ENCODE measurements at places on chromosomes 2 and 18.

DNA sequence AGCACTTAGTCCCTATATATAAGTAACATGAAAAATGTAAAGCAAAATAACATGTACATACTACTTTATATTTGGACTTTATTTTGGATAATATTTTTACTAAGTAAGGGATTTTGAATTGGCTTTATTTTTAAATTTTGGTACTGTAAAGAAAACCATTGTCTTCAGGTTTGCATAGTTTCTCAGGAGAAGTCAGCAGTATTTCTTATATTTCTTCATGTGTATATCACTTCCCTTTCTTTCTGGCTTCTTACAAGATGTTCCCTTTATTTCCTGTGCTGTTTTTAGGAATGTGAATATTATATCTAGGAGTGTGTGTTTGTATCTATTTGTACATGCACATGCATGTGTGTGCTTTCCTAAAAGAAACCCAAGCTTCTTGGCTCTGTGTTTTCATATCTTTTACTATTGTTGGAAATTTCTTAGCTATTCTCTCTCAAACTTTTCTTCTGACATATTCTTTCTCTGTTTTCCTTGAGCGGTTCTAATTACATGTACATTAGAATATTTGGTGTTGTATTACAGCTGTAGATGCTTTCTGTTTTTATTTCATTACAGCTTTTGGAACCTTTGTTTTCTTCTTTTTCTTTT, 1549.7 kb upstream of the ACVR2A start:
- peak; percentile 34 for DNase-seq

- no peak for DNase-seq
Measured at GRCh38 chr18:73948084-73948483, 199.6 kb downstream of the FBXO15 start.

- DNase-seq: no peak
Measured at GRCh38 chr2:159910951-159911350, 112.9 kb upstream of the CD302 start.

- peak; percentile 97 for DNase-seq
Measured at GRCh38 chr2:3465844-3466481, 53.4 kb downstream of the ADI1 start.

DNA sequence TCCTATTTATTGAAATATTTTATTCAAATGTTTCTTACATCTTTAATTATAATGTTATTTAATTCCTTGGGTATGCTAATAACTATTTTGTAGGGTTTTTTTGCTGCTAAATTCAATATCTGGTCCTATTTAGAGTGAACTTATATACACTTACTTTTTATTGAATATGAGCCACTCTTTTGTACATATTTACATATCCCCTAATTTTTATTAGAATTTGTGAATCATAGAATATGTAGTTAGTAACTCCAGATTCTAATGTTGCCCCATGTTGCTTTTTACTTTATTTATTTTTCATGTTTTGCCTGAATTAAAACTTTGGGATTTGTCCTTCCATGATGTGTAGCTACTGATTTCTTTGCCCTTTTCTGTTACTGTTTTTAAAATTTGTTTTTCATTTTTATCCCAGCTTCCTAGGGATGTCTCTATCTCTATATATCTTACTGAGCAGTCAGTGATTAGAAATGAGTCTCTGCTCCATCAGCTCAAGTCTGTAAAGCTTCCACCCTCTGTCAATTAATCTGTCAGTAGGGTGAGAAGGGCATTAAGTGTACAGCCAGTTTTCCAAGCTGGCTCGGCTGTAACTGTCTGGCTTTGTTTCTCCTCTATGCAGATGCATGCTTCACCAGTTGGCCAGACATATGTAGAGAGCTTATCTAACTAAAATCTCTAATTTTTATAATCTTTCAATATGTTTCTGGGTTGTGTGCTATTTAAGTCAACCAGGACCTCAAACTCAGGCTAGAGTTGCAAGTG, 256.9 kb downstream of the CDH19 start:
- no peak for DNase-seq

- peak; percentile 95 for DNase-seq
Measured at GRCh38 chr2:215540658-215541057, 104.8 kb upstream of the FN1 start.

DNA sequence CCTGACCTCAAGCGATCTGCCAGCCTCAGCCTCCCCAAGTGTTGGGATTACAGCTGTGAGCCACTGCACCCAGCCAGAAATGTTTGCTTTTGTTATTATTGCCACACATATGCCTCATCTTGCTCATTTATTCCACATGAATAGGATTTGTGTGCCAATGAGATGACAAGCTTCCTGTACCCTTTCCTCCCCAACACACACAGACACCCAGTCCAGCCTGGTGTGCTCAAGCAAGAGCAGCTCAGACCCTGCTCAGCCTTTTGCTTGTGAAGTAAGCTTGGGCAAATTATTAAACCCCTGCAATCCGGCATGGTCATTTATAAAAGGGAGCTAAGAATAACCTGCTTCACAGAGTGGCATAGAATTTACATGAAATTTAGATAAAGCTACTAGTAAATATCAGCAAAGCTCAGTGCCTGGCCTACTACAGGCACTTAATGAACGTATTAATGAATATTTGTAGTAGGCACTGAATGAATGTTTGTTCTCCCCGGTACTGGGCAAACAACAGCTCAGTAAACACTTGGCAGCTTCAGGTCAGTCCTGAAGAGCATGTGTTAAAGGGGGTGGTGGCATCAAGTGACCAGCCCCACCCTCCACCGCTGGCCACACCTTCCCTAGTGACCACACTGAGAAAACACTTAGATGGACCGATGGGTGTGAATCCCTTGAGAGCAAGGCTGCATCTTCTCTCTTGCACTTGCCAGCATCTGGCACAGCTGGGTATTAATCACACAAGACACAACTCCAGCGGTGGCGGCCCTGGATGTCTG, 280.2 kb downstream of the SRBD1 start:
- DNase-seq: no peak

DNA sequence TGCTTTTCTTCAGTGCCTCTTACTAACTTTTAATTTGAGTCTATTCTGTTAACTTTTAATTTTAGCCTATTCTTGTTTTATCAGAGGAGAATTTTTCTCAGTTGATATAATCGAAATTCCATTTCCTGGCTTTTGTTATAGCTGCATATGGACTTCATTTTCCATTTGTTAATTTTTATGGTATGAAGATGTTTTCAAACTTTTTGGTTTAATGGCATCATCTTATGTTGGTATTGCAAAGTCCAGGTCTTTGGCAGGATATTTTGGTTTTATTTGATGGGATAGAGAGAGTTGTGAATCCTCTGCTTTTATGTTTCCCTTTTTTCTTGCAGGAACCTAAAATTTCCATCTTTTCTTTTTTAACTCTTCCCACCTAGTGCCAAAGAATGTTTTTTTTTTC, 70.9 kb upstream of the RAPGEF4 start:
- no peak for DNase-seq

DNA sequence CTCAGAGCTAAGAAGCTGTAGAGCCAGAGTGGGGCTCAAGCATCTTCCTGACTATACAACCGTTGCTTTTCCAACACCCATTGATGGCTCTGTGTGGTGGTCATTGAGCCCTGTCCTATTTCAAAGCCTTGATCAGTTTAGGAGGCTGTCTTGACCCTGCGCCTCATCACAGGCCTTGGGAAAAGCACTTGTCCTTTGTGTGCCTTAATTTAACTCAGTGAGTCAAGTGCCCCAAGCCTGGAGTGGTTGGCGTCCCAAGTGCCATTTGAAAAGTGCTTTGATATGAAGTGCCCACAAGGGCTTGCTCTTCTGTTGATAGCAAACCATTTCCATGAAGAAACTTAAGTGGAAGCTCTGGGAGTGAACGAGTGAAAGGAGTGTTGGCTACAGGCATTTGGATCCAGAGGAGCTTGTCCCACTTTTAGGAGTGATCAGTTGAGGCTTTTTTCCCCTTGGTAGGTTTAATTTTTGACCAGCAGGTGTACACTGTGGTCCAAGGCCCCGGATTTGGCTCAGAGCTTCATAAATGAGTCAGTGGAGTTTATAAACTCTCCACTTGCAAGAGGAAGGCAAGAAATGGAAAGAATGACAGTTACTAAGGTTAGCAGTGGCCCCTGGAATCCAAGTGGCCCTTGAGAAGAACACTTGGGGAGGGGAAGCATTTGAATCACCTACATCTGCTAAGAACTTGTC, 50.3 kb downstream of the ACTR2 start:
- DNase-seq: no peak

DNA sequence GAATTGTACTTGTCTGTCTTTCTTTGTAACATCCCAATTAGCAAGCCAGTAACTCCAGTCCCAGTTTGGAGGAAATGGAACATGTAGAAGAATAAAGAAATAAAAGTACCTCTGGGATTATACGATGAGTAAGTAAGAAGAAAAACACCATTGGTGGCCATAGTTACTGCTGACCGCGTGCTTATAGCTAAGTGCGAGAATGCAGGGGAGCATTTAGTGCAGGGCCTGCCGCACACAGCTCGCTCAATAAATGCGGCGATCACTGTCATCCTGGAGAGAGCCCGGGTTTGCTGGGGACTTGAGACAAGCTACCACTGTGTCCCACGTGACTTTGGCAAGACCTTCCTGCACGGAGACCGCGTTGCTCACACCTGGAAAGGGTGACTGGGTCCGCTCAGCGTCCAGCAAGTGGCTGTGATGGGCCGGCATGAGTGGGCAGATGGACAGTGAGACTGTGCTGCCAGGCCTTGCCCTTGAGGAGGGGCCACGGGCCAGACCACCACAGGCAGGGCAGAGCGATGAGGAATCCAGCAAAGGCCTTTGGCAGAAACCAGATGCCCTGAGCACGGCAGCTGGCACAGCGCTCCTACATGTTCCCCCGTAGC, 54.8 kb downstream of the ADI1 start:
- DNase-seq: no peak

DNA sequence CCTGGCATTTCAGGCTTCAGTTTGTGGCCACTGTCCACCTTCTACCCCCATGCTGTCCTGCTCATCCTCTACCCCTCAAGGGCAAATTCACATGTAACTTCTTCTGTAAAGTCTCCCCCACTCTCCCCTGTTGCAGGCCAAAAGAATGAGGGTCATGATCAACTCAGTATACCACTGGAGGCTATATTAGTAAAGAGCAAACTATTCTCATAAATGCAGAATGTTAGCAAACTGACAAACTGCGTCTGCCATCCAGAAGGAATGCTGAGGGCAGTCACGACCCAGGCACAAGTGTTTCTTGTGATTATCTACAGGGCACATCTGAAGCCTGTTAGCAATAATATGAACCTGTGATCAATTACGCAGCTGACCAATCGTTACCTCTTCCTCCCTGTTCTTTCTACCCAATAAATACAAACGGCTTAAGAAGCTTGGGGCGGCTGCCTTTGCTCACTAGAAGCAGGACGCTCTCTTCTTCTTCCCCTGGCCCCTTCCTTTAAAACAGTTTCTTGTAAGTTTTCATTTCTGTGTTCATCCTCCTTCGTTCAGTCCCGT, 58.3 kb downstream of the SEPTIN10 start:
- no peak for DNase-seq

DNA sequence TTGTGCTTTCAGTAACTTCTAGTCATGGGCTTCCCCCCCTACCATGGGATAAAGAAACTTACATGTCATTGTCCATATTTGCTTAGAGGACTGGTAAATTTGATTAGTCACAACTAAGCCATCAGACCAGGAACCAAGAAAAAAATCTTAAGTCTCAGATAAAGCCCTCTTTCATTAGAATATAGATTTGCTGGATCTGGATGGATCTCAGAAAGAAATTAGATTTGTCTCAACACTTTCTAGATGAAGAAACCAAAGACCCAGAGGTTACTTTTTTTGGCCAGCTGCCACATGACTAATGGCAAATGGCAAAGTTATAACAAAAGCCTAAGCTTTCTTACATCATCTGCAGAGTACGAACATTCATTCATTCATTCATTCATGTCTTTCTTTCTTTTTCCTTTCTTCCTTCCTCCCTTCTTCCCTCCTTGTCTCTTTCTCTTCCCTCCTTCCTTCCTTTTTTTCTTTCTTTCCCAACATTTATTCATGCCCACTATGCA, 60.2 kb downstream of the CDCA7 start:
- DNase-seq: peak; percentile 88

DNA sequence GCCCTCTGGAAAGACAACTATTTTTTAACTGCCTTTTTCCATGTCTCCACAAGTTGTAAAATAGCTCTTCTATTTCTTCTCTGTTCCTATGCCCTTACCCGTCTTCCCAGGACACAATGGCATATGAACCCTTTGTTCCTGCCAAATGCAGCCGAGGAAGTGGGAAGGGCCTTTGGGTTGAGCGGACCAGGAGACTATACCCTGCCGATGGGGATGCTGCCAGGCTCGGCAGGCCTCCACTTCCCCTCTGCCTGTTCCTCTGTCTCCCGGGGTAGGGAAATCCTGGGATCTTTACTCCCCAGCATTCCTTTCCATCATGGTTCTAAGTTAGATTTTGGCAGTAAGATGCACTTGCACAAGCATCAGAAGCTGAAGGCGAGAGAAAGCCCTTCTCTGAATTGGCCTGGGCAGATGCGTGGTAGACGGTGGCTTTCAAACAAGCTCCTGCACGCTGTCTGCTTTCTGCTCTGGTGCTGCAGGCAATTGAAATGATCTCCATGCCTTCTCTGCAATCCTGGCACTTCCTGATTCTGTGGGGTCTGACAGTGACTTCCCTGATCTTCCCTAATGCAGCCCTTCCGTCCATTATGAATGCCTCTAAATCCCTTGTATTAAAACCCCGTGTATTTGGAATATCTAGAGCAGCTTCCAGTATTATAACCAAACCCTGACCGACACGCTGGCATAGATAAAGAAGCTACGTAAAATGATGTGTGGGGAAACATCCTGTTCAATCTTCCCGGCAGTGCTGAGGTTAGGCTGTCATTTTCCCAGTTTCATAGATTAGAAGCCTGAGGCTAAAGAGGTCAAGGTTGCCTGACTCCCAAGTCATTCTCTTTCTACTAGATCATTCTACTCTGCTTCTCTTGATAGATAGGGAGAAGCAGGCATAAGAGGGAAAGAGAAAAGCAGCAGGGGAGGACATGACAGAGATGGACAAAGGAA, 69.8 kb downstream of the MCFD2 start:
- DNase-seq: no peak

DNA sequence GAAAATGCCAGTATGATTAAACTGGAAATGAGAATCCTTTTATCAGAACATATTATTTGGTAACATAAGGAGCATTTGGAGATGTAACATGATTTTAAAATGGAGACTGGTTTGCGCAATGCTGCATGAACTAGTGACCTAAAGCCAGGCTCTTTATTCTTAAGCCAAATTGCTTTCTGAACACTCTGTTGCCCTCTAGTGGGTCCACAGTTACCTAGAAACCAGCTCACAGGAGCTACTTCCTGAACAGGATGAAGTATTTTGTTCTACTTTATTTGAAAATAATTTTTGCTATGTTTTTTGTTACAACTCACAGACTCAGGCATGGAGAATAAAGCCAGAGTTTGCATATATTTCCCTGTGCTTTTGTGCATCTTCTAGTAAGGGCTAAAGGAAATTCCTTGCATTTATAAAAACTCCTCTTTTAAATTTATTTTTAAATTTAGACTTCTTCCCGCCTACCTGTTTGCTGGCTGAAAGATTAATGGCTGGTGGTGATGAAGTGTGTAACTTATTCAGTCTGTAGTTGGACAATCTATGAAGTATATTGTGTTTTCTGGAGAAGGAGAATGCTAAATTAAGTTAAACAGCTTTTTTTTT, 146.7 kb downstream of the PARD3B start:
- DNase-seq: peak; percentile 97

All from fibroblast of lung (primary cell).